ENCODE measurements at places on chromosomes 1 and 21. TPM values are rescaled to one million over a fixed set of nuclear protein-coding genes. Genes with fewer than 3 reads are reported as not detected.

The EPB41 gene
- polyA plus RNA-seq: 134 TPM

The VANGL1 gene
- polyA plus RNA-seq: 2.1 TPM

The YY1AP1 gene
- 59.3 TPM for polyA plus RNA-seq

The CFAP45 gene
- 0.17 TPM for polyA plus RNA-seq

The CLEC20A gene
- not detected for polyA plus RNA-seq

The SELL gene
- polyA plus RNA-seq: 2,291 TPM

The CFAP298 gene
- 64.3 TPM for polyA plus RNA-seq

Data from naive thymus-derived CD4-positive, alpha-beta T cell (primary cell).